ENCODE measurements at places on chromosomes 3 and 15.

DNA sequence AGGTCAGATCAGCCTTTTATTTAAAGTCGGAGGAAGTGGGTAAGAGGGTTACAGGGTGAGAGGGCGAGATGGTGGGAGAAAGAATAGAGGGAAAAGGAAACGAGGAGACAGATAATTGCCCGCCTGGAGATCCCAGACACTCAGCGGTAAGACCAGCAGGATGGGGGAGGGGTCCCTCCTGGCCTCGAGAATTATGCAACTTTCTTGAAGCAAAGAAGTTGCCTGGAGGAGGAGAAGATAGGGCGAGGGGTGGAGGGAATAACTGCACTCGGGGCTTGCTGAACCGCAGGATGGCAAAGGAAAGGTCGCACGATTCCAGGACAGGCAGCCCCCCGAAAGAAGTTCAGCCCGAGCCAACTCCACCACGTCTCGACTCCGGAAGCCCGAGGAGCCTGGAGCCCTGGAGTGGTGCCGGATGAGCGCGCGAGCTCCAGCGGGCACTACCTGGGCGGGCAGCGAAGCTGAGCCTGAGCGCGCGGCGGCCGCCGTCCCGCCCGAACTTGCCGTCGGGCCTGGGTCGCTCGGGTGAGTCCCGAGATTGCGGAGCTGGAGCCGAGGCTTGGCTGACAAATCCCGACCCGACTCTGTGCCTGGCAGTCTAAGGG, 402 bp downstream of the WWTR1 start:
- DNase-seq, result no peak

DNA sequence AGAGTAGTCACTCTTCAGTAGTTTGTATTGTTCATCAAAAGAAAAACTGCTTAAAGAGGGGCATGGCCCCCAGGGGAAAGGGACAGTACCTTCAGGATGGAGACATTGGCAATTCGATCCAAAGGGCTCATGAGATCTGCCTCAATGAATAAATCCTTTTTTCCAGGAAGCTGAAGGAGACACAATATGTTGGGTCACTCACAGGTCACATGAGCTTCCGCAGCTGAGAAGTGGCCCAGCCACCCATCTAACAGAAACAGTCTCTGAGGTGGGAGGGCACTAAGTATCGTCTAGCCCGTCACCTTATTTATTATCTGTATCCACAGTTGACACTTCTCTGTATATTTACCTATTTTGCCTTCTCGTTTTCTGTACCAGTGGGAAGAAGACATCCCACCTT, 4.7 kb downstream of the VPS33B start:
- DNase-seq, result no peak

DNA sequence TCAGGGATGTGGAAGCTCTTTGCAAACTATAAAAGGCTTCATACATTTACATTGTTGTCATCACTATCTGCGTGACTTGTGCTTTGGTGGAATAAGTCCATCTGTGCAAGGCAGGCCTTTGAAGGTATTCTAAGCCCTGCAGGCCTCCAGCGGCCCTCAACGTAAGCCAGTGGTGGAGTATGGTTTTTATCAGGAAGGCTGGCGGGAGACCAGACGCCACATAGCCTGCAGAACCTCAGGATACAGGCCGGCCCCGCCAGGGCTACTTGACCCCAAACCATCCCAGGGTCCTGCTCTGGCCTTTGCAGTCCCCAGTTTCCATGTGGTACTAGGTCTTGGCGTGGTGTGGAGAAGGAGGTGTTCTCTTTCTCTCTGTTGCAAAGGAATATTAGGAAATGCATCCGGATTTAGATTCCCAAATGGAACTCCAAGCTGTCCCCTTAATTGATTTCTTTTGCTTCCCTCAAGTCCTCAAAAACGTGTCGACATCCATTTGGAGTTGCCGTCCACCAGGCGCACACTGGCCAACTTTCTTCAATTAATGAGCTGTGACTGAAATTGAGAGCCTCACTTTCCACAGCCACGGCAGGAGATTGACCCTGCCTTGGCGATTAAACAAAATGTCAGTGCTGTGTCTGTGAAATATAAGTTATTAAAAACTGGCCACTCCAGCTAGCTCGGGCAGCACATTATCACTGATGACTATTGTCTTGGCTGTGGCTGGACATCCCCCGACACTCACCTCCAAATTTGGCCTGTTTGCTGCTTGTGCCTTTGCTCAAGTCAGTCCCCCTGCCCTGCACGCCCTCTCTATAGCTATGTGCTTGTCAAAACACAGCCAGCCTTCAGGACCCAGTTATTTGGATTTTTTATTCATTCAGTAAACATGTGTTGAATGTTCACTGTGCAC, 239.8 kb upstream of the TLE3 start:
- DNase-seq, result no peak

DNA sequence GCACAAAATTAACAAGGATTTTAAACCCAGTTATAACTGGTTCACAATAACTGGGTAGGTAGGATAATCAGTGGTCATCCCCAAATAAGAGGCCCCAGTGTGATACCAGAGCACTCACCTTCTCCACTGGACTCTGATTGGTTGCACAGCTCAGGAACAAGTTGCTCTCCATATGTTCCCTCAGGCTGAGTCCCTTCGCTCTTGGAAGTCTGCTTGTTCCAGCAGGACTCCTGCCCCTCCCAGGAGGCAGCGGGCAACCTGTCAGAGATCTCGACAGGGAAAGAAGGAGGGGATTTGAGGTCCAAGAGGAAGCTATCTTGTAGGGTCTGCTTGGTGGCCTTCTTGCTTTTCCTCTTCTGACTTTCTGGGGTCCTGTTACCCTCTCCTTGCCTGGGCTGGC, 51.6 kb upstream of the HEG1 start:
- DNase-seq, result no peak

DNA sequence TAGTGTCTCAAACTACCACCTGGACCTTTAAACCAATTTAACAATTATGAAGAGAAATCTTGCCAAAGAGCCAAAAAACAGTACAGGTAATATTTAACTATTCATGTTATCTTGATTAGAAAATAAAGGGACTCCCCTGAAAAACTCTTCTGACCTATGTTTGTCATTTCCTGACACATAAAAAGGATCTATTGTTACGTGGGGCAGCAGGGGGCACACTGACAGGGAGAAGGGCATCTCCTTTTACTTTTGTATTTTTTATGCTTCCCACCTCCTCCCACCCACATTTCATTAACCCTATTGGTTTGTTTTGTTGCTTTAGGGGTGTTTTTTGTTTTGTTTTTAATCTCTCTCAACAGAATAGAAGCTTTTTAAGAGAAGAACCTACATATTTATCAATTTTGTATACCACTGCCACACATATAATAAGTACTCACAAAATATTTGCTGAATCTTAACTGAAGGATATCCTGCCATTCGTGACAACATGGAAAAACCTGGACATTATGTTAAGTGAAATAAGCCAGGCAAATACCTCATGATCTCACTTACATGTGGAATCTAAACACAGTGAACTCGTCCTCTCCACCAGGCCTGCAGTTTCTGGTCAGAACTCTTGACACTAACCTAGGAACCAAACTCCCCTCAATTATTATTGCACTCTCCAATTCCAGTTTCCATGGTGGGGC, 17.7 kb downstream of the STAG1 start:
- DNase-seq, result no peak

DNA sequence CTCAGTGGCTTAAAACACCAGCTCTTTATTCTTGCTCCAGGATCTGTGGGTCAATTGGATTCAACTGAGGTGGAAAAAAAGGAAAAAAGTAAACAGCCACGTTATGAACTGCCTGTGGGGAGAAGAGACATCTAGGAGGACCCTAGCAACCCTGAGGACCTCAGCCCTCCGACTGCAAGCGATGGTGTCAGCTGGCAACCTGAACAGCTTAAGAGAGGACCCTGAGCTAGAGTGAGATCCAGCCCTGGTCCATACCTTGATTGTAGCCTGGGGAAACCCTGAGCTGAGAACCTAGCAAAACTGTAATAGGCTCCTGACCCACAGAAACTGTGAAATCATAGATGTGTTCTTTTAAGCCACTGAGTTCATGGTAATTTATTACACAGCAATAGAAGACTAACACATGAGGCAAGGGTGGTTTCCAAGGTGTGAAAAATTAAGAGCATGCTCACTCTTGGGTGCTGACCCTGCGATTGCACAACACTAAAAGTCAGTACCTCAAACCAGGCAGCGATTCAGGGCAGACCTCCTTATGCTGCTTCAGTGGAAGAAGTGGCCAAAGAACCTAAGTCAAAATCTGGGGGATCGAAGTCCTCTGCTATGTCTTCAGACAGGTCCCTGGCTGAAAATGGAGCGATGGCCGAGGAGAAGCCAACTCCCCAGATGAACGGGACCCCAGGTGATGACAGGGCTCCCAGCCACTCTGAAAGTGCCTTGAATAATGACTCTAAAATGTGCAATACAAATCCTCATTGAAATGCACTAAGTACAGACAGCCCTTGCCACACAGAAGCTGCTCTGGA, 57.7 kb downstream of the GASK1A start:
- no peak for DNase-seq

- no peak for DNase-seq
These were observed 9.1 kb downstream of the HDC start for GRCh38 chr15:50256188-50257041.
